ENCODE measurements at places on chromosomes 5 and 9.

DNA sequence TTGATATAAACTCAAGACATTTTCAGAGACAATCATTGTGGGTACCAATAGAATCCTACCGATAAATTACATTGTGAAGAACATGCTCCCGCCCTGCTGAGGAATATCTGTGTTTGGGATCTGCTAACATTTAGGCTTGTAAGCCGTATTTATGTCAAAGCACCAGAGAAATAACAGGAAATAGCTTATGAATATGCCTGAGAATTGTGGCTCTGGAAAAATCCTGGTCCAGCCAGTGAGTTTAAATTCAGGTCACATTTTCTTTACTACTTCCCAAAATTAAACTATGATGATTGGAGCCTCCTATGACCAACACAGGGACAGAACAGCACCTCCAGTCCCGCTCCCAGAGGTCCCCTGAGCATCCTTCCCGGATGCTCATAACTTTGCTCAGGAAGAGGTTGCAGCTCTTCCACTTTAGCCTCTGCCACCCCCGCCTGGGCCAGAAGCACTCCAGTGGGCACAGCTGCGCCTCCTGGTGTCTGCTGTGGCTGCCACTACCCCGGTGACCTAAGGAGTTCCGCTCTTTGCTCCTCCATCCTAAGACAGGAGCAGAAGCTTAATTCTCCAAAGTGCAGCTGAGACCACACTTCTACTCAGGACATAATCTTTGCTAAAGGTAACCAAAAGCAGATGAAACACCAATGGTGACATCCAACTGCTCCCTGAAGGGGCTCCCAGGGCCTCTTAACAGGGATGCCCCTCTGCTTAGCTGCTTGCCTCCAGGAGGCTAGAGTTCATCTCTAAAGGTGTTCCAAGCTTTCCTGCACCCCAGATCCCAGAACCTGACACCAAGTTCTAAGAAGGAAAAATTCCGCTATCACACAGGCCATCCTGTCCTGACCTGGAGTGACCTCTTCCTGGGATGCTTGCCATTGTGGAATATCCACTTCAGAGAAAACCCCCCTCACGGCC, 58.8 kb downstream of the SLC1A1 start:
- no peak for DNase-seq

DNA sequence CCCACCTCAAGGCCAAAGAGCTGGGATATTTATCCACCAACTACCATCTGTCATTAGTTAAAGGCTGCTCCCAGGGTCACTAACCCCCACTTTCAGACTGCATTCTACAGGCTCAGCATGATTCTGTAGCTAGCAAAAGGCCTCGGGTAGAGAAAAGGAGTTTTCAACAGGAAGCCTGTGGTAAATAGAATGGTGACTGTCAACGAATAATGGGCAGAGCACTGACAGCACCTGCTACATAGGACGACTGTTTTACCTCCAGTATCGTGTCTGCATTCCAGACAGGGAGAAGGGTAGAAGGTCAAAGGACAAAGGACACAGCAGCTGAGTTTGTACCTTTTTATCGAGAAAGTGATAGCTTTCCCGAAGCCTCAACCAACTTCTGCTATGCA, 20.3 kb downstream of the MFAP3 start:
- DNase-seq: no peak

- DNase-seq: no peak
Observed at GRCh38 chr5:112861638-112861985, 525 bp downstream of the SRP19 start.

DNA sequence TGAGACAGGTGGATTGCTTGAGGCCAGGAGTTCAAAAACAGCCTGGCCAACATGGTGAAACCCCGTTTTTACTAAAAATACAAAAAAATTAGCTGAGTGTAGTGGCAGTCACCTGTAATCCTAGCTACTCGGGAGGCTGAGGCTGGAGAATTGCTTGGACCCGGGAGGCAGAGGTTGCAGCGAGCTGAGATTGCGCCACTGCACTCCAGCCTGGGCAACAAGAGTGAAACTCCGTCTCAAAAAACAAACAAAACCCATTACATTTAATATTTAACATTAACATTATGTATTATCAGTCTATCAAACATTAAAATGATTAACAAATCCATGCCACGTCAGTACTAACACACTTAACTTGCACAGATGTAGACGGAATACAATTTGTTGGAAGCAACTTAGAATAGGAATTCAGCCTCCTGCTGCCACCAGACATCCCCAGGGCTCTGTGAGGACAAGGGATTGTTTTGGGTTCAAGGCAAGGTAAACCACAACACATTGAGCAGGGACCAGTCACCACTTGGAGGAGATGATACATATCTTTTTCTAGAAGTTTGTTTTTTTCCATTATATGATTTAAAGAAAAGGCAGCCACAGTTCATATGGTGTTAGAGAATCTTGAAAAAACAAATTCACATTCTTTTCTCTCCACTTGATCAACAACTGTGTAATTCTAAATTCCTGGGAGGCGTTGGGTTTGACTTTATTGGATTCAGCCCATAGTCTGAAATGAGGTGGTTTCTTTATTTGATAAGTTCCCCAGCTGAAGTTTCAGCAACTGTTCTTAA, 104.1 kb upstream of the BASP1 start:
- no peak for DNase-seq

- DNase-seq: no peak
Observed at GRCh38 chr5:73748510-73749400, 122.8 kb downstream of the ARHGEF28 start.

DNA sequence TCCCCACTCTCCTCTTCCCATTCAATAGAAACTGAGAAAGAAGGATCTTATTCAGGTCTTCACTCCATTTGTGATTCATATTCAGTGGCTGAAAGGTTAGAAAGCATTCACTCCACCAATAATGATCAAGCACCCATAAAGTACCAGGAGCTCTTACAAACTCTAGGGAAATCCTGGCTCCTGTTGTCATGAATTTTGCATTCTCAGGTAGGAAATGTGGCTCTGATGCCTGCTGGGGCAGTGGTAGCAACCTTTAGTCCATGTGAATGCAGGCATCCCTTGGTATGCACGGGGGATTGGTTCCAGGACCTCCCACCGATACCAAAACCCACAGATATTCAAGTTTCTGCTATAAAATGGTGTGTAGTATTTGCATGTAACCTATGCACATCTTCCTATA, 3.6 kb upstream of the RORB start:
- DNase-seq: no peak

DNA sequence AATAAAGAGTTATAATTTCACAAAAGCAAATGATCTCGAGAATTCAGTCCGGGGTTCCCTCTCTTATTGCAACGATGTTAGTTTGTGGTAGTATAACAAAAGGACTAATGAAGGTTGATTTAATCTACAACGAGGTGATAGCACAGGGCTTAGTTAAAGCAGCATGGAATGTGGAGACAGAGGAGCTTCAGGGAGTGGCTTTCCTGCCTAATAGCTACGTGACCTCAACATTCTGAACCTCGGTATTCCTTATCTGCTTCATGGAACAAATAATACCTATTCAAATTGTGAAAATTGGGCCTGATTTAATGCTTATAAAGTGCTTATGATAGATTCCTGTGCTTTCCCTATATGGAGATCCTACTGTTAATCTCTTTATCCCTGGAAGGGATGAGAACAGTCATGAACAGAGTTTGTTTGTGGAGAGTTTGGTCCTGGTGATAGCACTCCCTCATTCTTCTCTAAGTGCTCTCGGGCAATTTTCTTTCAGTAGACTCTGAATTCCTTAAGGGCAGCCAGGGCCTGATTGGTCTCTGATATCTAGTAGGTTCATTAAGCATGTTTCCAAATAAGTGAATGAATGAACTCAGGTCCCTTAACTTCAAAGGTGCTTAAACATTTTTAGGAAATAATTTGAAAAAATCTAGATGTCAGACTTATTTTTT, 104.1 kb upstream of the TUT7 start:
- no peak for DNase-seq

GRCh38 chr5:17075236-17075635, 139.1 kb upstream of the MYO10 start:
- DNase-seq: no peak

DNA sequence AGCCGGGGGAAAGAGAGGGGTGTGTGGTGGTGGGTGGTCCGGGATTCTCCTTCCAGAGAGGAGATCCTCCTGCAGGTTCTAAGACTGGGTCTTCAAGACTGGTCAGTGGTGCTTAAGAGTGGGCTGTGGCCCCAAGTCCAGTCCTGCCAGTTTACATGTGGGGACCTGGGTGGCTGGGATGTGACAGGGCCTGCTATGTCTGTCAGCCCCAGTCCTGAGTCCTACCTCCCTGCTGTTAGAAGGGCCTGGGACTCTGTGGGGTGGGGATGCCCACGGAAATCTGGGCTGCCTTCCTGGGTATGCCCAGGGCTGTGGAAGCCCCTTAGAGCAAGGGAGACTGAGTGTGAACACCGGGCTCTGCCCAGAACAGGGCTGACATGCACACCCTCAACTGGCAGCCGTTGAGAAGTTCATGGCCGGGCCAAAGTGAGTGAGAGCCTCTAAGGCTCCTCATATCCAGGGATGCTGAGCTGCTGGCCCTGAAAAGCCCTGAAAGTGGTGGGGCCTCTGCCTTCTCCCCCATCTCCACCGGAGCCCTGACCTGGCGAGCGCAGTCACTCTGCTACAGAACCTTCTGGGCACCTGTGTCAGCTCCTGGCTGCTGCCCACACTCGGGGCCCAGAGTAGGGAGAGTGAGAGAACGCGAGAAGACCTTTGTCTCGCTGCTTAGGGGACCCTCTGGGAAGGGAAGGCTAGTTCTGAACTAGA, 1.7 kb downstream of the PHF2 start:
- no peak for DNase-seq

DNA sequence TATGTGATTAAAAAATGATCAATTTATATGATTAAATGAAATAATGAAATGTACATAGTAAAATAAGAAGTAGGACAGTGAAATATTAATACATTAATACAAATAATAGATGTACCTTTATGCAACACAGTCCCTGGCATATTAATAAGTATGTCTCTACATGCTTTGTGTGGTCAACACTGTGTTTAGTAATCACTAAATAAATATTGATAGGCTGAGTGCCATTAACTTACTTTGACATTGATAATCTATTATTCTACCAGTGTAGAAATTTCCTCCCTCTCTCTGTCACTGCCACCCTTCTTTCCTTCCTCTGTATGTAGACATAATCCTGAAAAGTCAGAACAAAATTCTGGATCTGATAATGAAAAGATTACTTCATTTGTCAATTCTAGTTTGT, 43.7 kb downstream of the RNF180 start:
- DNase-seq: no peak

DNA sequence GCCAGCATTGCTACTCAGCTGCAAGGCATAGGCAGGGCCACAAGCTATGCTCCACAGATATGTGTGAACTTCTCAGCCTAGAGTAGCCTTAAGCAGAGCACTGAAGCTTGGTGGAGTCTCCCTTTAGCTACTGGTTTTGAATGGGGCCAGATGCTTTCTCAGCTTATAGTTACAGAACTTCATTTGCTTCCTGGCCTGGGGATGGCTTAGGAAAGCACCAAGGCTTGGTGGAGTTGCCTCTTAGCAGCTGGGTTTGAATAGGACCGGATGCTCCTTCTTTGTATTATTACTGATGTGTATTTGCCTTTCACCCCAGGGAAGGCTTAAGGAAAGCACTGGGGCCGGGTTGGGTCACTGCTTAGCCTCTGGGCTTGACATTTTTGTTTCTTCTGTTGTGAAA, 497.8 kb upstream of the SEMA6A start:
- DNase-seq: no peak

GRCh38 chr5:147831465-147831864, at the start of gene SPINK1:
SPINK1 (minus strand) TSS chr5:147831671; CDS start chr5:147831577, 94 bp downstream.
- DNase-seq: no peak

DNA sequence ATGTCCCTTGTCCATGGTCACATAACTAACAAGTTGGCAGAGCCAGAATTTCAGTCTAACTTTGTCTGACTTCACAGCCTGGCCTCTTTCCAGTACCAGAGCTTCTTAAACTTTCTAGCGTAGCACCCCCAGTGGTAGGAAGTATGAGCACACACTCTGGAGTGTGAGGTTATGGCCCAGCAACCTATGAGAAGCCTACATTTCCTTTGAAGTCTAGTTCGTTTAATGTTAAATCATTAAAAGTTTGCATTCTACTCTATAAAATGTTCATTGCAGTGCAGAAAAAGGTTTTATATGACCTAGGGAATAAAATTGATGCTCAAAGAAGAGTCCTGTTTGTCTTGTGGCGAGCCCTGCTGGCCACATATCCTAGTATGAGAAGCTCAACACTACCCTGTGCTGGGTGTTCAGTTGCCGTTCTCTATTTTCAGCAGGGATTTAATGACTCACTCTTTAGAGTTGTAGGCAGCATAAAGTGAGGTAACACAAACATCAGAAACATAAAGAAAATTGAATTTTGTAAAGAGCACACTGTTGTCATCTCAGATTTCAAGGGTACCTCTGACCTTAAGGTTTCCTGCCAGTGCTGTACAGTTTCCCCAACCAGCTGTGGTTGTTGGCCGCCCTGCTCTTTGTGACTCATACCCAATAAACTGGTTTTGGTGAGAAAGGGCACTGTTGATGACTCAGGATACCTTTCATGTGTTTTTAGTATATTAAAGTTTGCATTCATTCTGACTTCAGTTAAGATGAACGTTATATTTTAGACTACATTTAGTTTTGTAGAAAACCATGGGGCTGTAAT, 14.3 kb downstream of the MCCC2 start:
- DNase-seq: peak; percentile 61

DNA sequence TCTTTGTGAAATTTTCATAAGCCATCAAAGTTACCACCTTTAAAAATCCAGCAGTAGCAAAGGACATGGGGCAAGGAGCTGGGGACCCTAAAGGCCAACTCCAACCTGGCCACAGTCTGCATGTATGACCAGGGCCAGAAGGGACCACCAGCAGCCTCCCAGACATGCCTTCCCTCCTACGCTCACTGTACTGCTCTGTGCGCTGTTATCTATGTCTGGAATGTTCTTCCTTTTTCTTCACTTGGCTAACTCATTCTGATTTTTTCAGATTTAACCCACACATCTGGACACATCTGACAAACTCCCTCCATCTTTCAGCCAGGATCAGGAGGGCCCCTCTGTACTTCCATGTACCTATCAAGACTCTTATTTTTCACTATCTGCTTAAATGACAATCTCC, 47.6 kb upstream of the TRAF1 start:
- DNase-seq: no peak

GRCh38 chr9:133713150-133713959, 24.8 kb downstream of the SARDH start:
- DNase-seq: no peak

GRCh38 chr5:138936-139335, 47.0 kb downstream of the PLEKHG4B start:
- DNase-seq: no peak

- no peak for DNase-seq
Observed at GRCh38 chr9:20352591-20352990, 269.7 kb downstream of the MLLT3 start.
